ENCODE measurements at places on chromosomes 2 and 18. TPM values are rescaled to one million over a fixed set of nuclear protein-coding genes. Genes with fewer than 3 reads are reported as not detected.

Gene CHST10
- 9.1 TPM for polyA plus RNA-seq

Gene HAAO
- 3.2 TPM for polyA plus RNA-seq

Gene MROH2A
- polyA plus RNA-seq: not detected

Gene CAPN14
- polyA plus RNA-seq: 0.15 TPM

Gene ATP5MC3
- polyA plus RNA-seq: 557 TPM

Gene B3GNT7
- polyA plus RNA-seq: 47.1 TPM

Gene IL1R1
- not detected for polyA plus RNA-seq

Data from GM23338 (cell line).